ENCODE measurements at places on chromosomes 6 and 20.

DNA sequence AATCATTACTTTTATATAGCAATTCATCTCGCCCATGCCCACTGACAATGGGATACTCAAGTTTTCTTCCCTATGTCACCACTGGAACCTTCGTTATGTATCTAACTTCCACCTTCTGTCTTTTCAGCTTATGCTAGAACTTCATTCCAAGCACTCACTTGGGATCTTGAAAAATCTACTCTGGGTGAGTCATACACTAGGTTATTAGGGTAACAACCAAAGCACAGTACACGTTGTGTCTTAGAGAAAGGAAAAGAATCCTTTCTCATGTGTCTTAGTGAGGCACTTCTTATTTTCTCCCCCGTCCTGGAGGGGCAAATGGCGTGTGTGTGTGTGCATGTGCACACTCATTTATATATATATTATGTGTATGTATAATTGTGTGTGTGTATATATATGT is 18.3 kb upstream of the FAM162B start:
- DNase-seq = no peak

DNA sequence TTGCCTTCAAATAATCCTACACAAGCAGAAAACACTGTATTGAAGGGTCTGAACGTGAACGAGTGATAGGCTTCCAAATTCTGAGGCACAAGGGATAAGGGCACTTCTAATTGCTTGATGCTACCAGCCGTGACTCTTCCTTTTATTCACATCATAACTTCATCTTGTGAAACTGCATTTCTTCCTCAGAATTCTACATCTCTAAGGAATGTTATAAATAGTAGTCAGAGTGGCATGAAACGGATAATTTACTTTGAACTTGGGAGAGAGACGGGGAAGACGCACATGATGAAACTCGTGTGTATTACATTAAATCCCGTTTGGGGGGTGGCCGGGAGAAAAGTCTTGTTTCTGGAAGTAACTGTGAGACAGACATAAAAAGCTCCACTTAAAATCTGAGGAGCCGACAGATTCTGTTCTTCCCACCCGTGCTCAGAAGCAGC is 754 bp downstream of the HDDC2 start:
- peak; percentile 10 for DNase-seq

DNA sequence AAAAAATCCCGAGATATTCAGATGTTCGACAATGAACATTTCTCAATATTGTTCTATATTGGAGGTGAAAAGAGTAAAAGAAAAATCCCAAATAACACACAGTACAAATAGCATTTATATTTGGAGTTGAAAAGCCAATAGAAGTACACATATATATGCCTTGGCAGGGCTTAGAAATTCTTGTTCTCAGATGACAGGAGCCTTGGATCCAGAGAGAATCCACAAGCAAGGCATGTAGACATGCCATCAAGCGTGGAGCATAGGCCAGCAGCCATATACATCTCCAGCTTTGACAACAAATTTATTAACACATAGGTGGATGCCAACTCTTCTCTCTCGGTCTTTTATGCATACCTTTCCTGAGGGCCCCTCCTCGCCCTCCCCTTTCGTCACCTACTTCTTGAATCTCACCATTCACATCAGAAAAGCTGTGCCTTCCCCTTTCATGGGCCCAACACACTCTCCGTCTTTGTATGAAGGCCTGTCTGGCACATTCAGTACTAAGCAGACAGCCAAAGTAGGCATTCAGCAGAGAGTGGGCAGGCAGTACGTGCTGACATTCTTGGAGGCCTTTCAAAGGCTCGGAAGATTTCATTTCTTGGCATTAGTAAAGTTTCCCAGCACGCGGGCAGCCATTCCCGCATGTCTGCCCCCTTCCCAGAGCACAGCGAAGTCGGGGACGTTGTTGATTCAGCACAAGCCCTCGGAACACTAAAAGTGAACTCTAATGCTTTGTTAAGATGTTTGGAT is 18.2 kb downstream of the NEDD9 start:
- DNase-seq = no peak

DNA sequence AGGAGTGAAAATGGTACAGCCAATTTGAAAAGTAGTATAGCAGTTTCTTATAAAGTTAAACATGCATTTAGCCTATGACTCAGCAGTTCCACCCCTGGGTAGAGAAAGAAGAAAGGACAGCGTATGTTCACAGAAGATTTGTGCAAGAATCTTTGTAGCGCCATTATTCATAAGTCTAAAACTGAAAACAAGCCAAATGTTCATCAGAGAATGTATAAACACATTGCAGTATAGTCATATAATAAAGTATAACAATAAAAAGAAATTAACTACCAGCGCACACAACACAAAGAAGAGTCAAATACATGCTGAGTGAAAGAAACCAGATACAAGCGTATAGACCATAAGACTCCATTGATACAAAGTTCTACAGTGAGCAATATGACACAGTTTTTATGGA is 294.0 kb downstream of the SAMD5 start:
- DNase-seq = no peak

GRCh38 chr6:25360621-25361020 is 81.4 kb downstream of the CARMIL1 start:
- no peak for DNase-seq
